ENCODE measurements at places on chromosomes 1 and 21.

GRCh38 chr1:39393645-39394044 lies 97.8 kb upstream of the BMP8A start:
- DNase-seq = no peak

GRCh38 chr21:39533545-39534380 lies 79.0 kb upstream of the B3GALT5 start:
- no peak for DNase-seq

GRCh38 chr1:24294716-24295371 lies 24.3 kb upstream of the GRHL3 start:
- DNase-seq = no peak

DNA sequence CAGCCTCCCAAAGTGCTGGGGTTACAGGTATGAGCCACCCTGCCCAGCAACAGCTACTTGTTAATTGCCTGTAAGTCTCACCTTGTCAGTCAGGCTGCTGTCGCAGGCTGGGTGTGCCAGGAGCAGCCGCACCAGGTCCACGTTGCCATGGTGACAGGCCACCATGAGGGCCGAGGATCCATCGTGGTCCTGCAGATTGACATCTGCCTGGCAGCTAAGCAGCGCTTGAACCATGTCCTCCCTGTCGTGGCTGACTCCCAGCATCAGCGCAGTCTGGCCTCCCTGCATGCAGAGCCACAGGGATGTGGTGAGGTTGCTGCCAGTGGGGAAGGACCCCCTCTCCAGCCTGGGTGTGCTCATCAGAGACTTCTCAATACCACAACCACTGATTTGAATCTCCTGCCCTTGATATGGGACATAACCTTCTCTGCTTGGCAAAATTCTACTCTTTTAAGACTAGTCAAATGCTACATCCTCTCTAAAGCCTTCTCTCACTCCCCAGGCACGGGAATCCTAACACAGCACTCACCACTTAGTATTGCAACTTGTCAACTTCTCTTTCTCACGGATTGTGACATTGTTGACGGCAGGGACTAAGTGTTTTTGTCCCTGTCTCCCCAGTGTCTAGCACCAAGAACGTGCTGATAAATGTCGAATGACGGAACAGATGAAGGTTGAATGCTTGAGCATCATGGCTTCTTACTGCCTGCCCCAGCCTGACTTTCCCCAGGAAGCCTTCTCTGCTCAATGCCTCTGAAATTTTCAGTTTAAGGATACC lies 52.9 kb downstream of the L1TD1 start:
- DNase-seq = no peak

- DNase-seq = no peak
These were observed 69.3 kb upstream of the WARS2 start for GRCh38 chr1:119209596-119210295.

GRCh38 chr1:198638894-198639635 lies at the start of gene PTPRC:
PTPRC (plus strand) TSS chr1:198639040; CDS start chr1:198639269, 229 bp downstream.
- no peak for DNase-seq

- no peak for DNase-seq
These were observed 59.1 kb downstream of the NFIA start for GRCh38 chr1:61141288-61142042.

GRCh38 chr1:167669209-167670124 lies 39.4 kb downstream of the RCSD1 start:
- DNase-seq = no peak

DNA sequence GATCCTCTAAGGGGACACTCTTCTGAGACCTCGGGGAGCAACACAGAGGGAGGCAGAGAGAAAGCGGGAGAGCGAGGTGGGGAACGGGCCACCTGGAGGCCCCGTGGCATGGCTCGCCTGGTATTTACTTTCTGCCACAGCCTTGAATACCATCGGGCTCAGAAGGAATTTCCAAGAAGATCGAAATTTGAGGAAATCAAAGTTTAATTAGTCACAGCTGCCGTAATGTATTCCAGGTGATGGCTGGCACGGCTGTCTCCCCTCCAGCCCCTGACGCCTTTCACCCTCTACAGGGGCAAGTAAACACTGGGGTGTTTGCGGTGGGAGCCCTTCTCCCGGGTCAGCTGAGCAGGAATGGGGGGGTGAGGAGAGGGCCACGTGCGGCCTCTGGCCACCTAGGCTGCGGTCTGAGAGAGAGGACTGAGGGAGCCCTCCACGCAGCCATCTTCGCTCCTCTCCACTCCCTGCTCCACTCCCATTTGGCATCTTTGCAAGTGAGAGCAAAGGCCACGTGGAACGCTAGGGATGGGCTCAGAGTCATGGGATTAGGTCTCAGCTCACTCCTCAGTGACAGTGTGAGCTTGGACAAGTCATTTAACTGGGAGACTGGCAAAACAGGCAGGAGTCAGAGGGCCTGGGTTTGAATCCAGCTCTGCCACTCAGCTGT lies 125.2 kb downstream of the SYF2 start:
- no peak for DNase-seq

DNA sequence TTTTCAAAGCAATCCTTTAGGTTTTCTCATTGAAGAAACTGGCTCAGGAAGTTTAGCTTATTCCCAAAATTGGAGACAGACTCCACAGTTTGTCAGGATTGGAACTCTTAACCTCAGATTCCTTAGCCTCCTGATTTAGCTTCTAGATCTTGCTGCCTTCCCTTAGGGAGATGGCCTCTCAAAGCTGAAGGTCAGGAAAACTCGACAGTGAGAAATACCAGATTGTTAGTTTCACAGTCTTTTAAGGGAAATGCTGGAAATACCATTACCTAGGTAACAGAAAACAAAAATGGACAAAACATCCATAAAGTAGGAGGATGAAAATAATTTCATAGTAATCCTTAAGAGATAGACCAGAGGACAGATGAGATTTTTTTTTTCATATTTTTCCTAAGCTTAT lies 7.8 kb downstream of the RASAL2 start:
- DNase-seq = no peak

DNA sequence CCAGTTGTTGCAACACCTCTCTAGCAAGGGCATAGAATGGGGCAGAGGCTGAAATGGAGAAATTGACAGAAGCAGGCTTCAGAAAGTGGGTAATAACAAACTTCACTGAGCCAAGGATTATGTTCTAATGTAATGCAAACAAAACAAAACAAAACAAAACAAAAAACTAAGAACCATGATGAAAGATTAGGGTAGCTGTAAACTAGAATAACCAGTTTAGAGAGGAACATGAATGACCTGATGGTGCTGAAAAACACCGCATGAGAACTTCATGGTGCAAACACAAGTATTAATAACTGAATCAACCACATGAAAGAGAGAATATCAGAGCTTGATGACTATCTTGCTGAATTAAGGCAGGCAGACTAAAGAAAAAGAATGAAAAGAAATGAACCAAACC lies 1707.7 kb downstream of the BRINP3 start:
- no peak for DNase-seq

DNA sequence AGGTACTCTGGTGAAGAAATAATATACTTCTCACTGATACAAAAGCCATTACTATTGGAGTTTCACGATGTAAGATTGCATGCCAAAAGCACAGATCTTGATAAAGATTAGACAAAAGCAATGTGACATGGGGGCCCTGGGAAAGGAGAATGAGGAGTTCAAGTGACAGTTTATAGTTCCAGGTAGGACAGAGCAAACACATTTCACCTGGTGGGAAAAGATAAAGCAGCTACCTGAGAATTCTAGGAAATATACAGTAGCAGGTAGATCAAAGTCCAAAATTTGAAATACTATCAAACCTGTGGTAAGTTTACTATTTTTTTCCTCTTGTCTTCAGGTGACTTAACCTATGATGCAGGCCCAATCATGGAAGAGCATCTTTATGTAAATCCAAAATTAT lies 8.0 kb downstream of the OR2G3 start:
- no peak for DNase-seq

- no peak for DNase-seq
These were observed 15.6 kb downstream of the TRAPPC10 start for GRCh38 chr21:44027607-44028286.

GRCh38 chr1:246052603-246053002 lies 454.5 kb downstream of the SMYD3 start:
- DNase-seq = no peak

DNA sequence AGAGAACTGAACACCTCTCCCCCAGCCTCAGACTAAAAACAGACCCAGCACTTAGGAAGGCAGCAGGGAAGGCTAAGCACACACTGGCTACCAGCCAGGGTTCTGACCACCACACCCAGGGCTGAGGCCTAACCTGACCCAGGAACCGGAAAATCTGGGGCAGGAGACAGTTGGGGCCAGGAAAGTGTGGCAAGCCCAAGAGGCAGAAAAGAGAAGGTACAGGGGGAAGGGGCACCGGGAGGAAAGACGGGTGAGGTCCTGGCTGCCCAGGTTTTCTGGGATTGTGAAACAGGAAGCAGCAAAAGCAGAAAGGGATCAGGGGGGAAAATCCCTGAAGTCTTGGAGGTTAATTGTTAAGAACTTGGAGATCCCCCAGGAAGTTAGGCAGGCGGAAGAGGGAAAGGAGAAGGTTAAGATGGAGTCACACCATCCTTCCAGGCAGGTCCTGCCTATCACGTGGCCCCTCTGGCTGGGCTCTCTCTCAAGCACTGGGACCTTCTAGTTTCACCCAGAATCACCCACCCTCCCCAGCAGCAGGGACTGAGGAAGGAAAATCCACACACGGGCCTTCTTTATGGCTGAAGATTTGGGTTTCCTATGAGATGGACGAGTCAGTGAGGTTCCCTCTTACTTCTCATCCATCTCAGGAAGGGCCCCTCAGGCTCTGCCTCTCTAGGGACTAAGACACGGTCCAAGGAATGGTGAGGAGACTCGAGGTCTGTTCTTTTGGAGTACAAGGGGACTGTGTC lies 2.6 kb downstream of the HDGF start:
- no peak for DNase-seq

DNA sequence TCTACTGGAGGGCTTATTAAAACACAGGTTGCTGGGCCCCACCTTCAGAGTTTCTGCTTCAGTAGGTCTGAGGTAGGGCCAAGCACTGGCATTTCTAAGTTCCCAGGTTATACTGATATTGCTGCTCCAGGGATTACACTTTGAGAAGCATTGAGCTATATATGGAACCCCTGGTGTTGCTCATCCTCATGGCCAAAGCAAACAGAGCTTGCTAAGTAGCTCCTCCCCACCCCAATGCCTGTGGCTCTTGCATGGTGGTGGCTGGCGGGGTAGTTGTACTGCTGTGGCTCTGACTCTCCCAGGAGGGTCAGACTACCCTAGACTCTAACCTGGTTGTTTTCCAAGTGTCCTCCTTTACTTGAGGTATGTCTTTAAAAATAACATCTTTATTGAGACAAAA lies 143.6 kb downstream of the SPATA46 start:
- no peak for DNase-seq

- DNase-seq = no peak
These were observed 16.1 kb upstream of the SLAMF6 start for GRCh38 chr1:160538985-160539651.

- DNase-seq = no peak
These were observed 11.3 kb downstream of the ADARB1 start for GRCh38 chr21:45085700-45086099.

DNA sequence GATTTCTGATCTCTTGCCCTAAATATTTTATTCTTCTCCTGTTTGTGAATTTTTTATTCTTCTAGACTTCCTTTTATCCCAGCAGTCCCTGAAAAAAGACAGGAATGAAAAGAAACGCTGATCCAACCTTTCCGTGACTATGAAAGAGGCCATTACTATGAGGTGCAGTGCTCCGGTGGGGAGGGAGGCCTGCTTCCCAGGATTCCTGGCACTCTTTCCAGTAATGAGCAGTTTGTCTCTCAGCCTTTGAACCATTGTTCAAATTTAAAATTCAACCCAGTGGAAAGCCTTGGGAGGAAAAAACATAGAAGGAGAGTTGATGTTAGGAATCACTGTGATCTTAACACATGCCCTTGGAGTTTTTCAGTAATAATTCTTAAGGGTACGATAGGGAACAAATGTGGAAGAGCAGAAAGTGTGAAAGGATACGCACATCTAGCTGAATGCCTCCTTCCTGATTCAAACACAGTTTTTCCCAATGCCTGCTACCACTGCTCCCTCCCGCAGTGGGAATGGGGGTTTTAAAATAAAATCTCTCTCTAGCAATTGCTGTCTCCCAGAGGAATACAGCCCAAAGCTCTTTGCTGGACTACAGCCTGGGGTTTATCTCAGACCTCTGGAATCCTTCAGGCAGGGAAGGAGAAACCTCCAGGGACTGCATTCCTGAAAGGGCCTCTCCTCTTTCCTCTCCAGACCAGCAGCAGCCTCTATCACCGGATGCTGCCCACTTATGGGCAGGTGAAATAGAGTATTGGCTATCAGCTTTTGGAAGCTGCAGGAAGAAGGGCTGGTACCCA lies 6.1 kb downstream of the IER5 start:
- DNase-seq = no peak

DNA sequence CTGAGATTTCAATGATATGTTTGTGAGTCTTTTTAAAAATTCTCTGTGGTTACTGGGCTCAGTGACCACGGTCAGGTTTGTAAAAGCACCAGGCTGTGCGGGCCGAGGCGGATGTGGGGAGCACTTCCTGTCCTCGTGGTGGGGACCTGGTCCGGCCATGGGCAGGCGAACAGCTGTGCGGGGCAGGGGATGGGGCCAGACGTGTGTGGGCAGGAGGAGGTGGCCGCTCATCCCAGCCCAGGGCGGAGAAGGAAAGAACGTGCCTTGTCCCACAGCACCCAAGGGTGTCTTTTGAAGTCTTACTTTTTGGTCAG lies 5.2 kb upstream of the OXCT2 start:
- DNase-seq = no peak

GRCh38 chr21:36125512-36126207 lies 9.2 kb upstream of the CBR3 start:
- DNase-seq = peak; percentile 30

- DNase-seq = no peak
These were observed 31.2 kb upstream of the TSPEAR start for GRCh38 chr21:44742418-44743153.

GRCh38 chr1:89675677-89676076 lies 42.8 kb downstream of the LRRC8C start:
- DNase-seq = no peak

- no peak for DNase-seq
These were observed 34.9 kb downstream of the DUSP10 start for GRCh38 chr1:221706876-221707582.

Measured in activated gamma-delta T cell treated with anti-CD3 and anti-CD28 coated beads, Interleukin-2, amount 50 U/mL, for 16 hours (primary cell).